ENCODE measurements at places on chromosomes 5 and 9. TPM values are rescaled to one million over a fixed set of nuclear protein-coding genes. Genes with fewer than 3 reads are reported as not detected.

MYOT gene
- total RNA-seq, result 5.4 TPM

DNA sequence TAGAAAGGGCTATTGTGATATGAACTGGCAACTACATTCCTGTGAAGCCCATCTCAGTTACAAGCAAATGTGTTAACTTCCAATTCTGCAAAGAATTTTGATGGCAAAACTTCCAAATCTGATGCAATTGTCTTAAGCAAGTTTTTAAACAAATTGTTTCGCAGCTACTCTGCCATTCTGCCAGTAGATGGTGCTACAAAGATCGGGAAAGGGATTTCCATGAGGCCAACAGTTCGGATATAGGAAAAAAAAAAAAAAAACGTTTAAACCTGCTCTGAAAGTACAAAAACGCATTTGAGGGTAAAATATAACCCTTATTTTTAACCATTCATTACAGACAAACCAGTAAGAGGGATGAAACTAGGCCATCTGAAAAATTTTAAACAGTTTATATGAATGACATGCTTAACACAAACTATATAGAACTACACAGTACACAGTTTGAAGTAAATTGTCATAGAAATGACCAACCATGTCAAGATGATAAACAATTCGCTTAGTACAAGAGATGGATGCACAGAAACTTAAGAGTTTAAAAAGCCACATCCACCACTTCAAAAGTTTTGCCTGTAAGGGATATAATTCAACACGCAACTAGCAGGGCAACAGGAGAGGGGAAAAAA is 2.2 kb downstream of the HNRNPA0 start:
- no peaks in the 10 kb centered on the region for H3K36me3 ChIP-seq
- peak overlapping the region; percentile 100 for H3K27ac ChIP-seq
- peaks cover 42% of the 10 kb centered on the region for H3K4me1 ChIP-seq
- H3K4me3 ChIP-seq, result peak overlapping the region; percentile 69
- H3K27me3 ChIP-seq, result no peaks in the 10 kb centered on the region
- no peak for DNase-seq

DNA sequence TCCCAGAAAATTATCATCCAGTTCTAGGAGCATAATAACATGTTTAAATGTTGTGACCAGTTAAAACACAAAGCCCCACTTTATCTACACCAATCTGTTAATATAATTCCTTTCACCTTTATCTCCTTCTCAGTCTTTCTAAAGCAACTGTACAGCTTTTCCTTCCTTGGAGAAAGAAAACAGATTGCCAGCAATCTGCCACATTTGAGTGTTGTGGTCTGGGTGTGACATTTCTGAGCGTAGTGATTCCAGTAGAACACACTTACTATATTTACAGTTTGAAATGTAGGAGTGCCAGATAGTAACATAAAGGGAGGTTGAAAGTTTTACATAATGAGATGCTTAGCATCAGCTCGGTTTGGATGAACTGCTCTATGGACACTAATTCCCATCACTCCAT is 76.1 kb downstream of the KCNN2 start:
- no peak overlapping the region for H3K4me3 ChIP-seq
- DNase-seq, result no peak
- H3K27ac ChIP-seq, result no peak overlapping the region
- H3K27me3 ChIP-seq, result no peaks in the 10 kb centered on the region

- H3K36me3 ChIP-seq, result no peaks in the 10 kb centered on the region
- no peaks in the 10 kb centered on the region for H3K27me3 ChIP-seq
- H3K4me3 ChIP-seq, result no peak overlapping the region
- DNase-seq, result no peak
These were observed 23.1 kb upstream of the SH3PXD2B start for GRCh38 chr5:172477466-172477865.

GRCh38 chr9:81245254-81245956 is 443.9 kb downstream of the TLE1 start:
- no peaks in the 10 kb centered on the region for H3K36me3 ChIP-seq
- no peak overlapping the region for H3K4me3 ChIP-seq
- H3K27me3 ChIP-seq, result no peaks in the 10 kb centered on the region
- H3K4me1 ChIP-seq, result no peaks in the 10 kb centered on the region
- DNase-seq, result no peak

ARHGEF37 gene
- 17.7 TPM for total RNA-seq

DNA sequence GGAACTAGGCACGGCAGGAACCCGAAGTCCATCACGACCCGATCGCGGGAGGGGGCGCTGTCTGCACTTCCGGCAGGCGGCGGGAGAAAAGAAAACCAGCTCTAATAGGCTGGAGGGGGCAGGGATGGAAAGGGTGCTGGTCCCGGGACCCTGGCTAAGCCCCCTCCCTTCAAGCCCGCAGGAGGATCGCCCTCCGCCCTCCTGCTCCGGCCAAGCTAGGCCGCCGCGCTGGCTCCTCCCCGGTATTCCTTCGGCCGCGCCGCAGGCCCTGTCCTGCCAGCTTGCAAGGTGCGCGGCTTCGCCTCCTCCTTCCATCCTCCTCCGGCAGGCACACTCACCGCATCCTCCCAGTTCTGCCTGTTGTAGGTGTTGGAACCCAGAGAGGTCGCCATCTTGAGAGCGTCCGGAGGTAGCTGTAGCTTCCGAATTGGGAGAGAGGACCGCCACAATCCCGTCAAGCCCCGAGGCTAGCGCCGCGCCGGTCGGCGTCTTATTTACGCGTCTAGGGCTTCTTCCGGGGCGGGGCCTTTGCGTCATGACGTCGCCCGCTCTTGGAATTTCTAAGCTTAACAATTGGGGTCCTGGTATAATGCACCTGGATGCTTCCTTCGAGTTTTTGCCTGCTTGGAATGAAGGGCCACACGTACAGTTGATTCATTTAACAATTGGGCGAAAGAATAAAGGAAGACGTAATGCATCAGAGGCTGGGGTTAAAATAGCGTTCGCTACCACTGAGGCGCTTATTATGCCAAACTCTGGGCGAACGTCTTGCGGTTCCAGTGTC is at the start of gene RBM22:
RBM22 (minus strand) TSS at position 469 of the 784 bp plus-strand sequence; CDS start at position 392, 77 bp downstream.
- no peaks in the 10 kb centered on the region for H3K27me3 ChIP-seq
- H3K4me1 ChIP-seq, result peaks cover 13% of the 10 kb centered on the region
- H3K4me3 ChIP-seq, result peak within 1 kb of the TSS; percentile 98
- peak within 1 kb of the TSS; percentile 98 for H3K27ac ChIP-seq

PCDHGC4 gene
- 4.9 TPM for total RNA-seq

SEMA5A gene
- 9.3 TPM for total RNA-seq
